ENCODE measurements at places on chromosomes 2 and 18. TPM values are rescaled to one million over a fixed set of nuclear protein-coding genes. Genes with fewer than 3 reads are reported as not detected.

Gene CAMKMT
- total RNA-seq, result 10.7 TPM

Gene GTF2A1L
- 3.5 TPM for total RNA-seq

Gene PAIP2B
- 20.3 TPM for total RNA-seq

Gene TMEM169
- total RNA-seq, result 0.33 TPM

Gene COL6A3
- total RNA-seq, result 479 TPM

Gene IL1RL1
- total RNA-seq, result 2.3 TPM

Gene CD8B
- 0.38 TPM for total RNA-seq

Gene INO80B
- 42.7 TPM for total RNA-seq

Gene ARHGEF4
- 27.4 TPM for total RNA-seq

Gene ATP6V1B1
- 0.72 TPM for total RNA-seq

Gene IL1F10
- total RNA-seq, result not detected

Gene RTKN
- total RNA-seq, result 11.5 TPM

Gene SPIRE1
- total RNA-seq, result 16.7 TPM

Gene CAB39
- 64.4 TPM for total RNA-seq

Gene VIL1
- 0.38 TPM for total RNA-seq

Gene FBXO41
- 1.7 TPM for total RNA-seq

Gene AGXT
- 0.79 TPM for total RNA-seq

Gene MC2R
- total RNA-seq, result not detected

Gene CNGA3
- total RNA-seq, result not detected

All from ovary (tissue), 10 donors.